ENCODE measurements at places on chromosomes 1 and 21.

GRCh38 chr1:201898992-201899391, 10.3 kb downstream of the SHISA4 start:
- DNase-seq: no peak

GRCh38 chr1:201786824-201787223, 42.1 kb upstream of the IPO9 start:
- no peak for DNase-seq

DNA sequence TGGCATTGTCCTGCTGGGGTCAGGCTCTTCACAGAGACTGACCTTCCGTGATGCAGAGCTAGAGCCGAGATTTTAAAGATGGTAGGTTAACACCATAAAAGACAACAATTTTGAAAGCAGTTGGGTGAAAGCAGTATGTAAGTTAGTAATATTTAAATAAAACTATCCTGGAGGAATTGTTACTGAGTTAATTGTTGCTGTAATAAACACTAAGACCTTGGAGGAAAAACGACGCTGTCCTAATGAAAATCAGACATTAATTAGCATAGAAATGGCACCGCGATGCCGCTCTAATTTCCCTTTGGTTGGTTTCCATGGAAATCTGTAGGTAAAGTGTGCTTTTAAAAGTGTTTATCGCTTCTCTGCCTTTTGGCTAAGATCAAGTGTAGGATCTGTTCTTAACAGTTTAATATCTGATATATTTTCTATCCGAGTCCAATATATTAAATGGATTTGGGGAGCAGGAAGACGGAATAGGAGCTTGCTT, 745 bp upstream of the ANP32E start:
- DNase-seq: no peak

DNA sequence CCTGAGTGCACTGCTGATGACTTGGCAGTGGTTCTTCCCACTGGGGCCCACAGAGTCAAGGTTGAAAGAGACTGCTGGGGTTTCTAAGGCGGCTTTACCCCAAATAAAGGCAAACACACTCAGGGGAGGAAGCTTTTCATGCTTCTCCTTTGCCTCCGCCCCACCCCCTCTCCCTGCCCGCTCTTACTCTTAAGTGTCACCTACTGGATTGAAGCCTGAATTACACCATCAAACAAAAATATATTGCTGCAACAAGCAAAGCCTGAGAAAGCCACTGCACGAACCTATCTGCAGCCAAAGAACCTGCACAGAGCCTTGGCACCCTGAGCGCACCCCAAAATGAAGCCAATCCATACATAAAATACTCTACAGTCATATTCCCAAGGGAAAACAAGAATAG, 63.1 kb downstream of the PTGFR start:
- DNase-seq: no peak

DNA sequence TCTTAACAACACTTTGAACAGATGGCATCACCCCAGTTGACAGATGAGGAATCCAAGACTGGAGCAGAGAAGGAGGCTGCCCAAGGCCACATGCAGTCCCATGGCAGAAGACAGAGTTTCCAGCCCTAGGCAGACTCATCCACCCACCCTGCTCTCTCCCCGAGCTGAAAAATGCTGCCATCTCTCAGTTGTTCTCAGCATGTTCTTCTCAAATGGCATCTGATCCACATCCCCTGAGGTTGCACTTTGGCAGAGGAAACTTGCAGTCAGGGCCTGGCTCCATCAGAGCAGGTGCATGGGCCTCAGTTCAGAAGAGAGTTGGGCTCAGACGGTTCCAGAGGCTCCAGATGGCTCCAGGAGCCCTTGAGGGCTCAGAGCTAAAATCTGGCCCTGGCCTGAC, 709.4 kb downstream of the MATN1 start:
- DNase-seq: no peak

GRCh38 chr1:160519642-160520435, 3.2 kb downstream of the SLAMF6 start:
- no peak for DNase-seq
